ENCODE measurements at places on chromosomes 6 and 20. TPM values are rescaled to one million over a fixed set of nuclear protein-coding genes. Genes with fewer than 3 reads are reported as not detected.

DNA sequence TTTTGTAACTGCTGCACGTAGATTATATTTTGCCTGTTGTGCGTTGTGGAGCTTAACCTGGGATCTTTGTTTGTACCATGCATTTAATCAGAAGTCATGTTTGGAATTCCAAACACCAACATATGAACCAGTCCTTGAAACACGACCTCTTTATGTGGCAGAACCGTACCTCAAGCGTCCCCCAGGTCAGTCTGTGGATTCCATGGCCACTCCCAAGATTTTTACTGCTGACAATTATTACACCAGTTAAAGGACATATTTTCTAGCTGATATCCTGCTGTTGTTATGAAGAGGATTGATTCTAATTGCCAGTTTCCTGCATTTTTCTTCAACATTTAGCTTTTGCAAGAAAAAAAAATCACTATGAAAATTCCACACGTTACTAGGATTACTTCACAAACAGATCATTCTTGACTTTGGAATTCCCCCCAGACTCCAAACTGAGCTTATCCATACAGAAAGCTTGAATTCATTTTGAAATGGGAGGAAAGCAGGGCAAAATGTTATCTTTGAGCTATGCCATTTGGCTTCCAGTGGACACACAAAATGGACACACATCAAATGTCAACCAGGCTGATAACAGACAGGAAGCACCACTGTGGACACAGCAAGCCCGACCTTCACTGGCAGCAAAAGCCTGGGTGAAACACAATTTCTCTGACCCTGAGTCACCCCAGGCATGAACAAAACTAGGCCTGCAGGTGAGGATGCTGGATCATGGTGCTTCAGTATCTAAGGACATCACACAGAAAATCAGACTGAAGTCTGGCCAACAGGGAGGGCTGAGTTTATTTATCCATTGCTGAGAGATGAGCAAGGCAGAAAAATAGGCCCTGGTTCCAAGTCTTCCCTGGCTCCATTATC lies 542.9 kb upstream of the JAG1 start:
- no peak for DNase-seq

- no peak for DNase-seq
Observed at GRCh38 chr6:149636124-149636523, 12.4 kb downstream of the KATNA1 start.

DNA sequence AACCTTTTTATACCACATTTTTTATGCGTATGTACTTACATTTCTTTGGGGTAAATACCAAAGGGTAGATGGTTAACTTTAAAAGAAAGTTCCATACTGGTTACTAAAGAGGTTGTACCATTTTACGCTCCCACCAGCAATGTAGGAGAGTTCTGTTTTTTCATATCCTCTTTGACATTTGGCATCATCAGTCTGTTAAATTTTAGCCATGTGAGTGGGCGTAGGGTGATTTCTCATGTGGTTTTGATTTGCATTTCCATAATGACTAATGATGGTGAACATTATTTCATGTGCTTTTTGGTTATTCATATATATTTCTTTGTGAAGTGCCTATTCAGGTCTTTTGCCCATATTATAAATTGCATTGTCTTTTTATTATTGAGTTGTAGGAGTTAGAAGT lies 194.2 kb downstream of the PRL start:
- no peak for DNase-seq

OOEP gene
- total RNA-seq, result not detected

PSMG4 gene
- 20.4 TPM for total RNA-seq

GRCh38 chr6:137903933-137904821 lies 37.1 kb downstream of the TNFAIP3 start:
- DNase-seq, result no peak

DNA sequence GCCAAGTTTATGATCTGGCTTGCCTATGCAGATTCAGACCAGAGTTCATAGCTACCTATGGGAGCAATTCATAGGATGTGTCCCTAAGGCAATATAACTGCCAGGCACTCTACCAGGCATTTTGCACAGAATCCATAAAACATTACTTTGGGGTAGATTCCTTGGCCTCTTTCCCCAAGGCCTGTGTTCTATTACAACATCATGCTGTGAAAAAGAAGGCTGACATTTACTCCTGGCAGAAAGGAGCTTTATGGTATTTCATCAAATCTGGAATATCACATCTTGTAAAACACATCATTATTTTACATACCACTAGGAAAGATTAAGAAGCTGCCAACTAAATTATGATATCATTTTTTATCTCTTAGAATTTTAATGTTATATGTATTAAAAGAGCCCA lies 287.0 kb upstream of the MARCKS start:
- no peak for DNase-seq

TRAPPC3L gene
- not detected for total RNA-seq

HDDC2 gene
- total RNA-seq, result 51.0 TPM

DNA sequence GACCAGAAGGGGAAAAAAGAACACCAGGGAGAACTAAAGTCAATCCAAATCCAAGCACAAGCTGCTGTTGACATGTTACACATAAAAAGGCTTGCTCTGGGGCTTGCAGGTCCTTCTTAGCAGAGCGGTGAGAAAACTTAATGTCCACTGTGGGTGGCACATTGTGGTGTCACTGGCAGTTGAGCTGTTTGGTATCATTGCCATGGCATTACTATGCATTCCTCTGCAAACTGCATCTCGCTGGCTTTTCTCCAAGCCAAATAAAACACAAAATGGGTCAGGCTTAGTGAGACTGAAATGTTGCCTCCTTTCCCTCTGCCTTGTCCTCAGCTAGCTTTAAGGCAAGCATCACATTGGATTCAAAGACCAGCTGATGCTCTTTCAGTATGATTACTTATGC lies 40.9 kb downstream of the LY86 start:
- no peak for DNase-seq

- no peak for DNase-seq
Observed at GRCh38 chr20:9241721-9242427, 173.0 kb downstream of the PLCB4 start.

DNA sequence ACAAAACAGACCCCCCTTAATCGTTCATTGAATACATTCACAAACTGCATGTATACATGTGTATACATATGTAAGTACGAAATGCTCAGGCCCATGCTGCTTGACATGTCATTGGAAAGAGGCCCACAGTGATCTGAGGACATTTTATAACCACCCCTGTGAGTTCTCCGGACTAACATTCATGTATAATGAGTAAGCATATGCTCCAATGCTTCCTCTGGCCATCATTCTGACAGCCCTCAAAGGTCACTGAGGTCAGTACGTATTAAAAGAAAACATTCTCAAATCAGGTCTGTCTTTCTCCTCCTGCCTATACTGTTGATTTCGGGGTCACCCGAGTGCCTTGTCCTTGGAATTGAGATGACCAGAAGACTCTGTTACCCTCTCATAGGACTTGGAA lies 54.9 kb downstream of the TENT5A start:
- DNase-seq, result no peak

GRCh38 chr6:35213298-35213791 lies 411 bp upstream of the SCUBE3 start:
- no peak for DNase-seq

DNA sequence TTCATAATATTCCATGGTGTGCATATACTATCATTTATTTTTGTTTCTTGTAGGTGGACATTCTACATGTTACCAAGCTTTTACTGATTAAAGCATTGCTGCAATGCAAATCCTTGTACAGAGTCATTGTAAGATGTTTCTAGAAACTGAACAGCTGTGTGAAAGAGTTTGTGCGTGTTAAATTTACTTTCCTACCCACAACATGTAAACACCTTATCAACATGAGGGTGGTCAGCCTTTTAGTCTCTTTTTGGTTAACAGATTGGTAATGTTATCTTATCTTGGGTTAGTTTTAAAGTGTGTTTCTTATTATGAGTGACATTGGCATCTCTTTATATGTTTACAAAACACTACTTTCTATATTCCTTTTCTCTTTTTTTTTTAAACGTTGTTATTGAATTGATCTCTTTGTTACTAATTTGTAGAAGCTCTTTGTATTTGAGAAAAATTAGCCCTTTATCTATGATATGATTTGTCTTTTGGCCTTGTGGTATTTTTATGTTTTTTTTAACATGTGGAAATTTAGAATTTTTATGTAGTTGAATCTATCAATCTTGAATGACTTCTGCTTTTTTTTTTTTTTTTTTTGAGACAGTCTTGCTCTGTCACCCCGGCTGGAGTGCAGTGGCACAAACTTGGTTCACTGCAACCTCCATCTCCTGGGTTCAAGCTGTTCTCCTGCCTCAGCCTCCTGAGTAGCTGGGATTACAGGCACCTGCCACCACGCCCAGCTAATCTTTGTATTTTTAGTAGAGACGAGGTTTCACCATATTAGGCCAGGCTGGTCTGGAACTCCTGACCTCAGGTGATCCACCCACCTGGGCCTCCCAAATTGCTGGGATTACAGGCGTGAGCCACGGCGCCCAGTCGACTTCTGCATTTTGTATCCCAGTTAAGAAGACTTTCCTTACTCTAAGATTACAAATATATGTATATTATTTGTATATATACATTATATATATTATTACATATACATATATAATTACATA lies 112.1 kb downstream of the TCP11 start:
- no peak for DNase-seq

GRCh38 chr20:37989601-37990295 lies 43.5 kb downstream of the TTI1 start:
- no peak for DNase-seq

DNA sequence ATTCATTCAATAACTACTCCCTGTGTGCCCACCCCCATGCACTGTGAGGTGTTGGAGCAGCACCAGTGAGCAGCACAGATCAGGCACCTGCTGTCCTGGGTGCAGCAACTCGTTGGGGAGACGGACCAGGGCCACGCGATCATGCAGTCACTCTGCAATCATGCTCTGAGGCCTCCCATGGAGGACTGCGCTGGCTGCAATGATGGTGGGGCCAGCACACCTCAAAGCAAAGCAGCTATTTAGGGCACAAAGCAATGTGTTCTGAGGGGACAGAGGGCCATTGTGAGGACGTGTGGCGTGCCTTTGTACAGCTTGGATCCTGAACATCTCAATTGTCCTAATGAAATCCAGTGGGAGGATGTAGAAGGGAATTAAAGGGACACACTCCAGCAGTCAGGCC lies 41.0 kb upstream of the MPC1 start:
- no peak for DNase-seq

GRCh38 chr20:39851459-39851858 lies 837.6 kb downstream of the MAFB start:
- DNase-seq, result no peak

DNA sequence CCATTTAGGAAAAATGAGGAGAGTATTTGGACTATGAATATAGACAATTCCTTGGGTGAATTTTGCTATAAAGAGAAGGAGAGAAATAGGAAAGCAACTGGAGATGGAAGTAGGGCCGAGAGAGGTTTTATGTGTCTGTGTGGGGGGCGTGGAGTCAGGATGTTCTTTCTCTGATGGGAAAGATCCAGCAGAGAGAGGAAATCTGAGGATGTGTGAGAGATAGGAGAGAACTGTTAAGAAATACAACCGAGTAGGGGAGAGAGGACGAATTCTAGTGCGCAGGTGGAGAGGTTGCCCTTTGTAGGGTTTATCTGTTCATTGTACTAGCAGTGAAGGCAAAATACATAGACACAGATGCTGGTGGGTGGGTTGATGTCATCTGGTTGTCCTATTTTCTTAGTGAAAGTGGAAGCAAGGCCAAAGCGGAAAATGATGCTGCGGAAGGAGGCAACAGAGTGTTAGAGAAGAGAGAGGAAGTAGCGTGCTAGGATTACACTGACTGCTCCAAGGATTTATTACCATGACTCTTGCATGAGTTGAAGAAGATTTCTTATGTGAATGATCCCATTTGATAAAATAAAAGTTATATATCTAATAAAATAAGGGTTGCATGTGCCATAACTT lies 57.7 kb downstream of the CLVS2 start:
- no peak for DNase-seq

CEP250 gene
- 57.1 TPM for total RNA-seq

PRSS16 gene
- not detected for total RNA-seq

RCAN2 gene
- 27.9 TPM for total RNA-seq

TRIM31 gene
- not detected for total RNA-seq

CRISP2 gene
- not detected for total RNA-seq

GGTLC1 gene
- not detected for total RNA-seq

DNA sequence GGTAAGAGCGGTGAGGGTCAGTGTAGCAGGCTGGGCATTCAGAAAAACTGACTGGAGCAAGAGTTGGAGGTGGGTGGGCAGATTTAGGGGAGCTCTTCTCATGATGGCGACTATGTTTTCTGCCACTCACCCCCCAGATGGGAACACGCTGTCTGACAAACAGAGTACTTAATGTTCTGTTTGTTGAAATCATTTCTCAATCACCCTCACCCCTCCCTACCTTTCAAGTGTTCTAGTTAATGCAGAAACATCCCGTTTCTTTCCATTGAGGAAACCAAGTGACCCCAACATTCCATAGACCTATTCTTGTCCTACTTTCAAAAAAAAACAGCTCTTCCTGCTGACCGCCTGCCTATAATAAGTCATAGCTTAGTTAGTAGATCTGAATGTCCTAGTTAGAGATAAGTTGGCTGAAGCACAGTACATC lies 132.5 kb upstream of the NEDD9 start:
- DNase-seq, result no peak

ZBTB12 gene
- total RNA-seq, result 8.3 TPM

HDGFL1 gene
- not detected for total RNA-seq

DNA sequence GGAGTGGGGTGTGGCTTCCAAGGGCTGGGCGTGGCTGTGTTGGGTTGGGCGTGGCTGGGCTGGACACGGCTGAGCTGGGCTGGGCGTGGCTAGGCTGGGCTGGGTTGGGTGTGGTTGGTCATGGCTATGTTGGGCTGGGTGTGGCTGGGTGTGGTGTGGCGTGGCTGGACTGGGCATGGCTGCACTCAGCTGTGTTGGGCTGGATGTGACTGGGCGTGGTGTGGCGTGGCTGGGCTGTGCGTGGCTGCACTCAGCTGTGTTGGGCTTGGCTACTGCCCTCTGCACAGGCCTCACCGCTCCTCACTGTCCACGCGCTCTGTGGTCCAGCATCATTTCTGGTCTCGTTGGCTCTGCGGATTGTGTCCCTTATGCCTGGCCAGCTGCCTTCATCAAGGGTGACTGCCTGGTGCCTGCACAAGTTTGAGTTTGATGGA lies 43.5 kb upstream of the SLCO4A1 start:
- DNase-seq, result no peak

- no peak for DNase-seq
Observed at GRCh38 chr6:107493158-107494057, 3.5 kb downstream of the SOBP start.

BPI gene
- 7.7 TPM for total RNA-seq

FILIP1 gene
- 0.10 TPM for total RNA-seq

GRCh38 chr20:1505361-1505760 lies 14.1 kb upstream of the SIRPB2 start:
- no peak for DNase-seq

GRCh38 chr6:36867471-36868224 lies 7.0 kb downstream of the PPIL1 start:
- DNase-seq, result no peak
